ENCODE measurements at places on chromosomes 2 and 18.

DNA sequence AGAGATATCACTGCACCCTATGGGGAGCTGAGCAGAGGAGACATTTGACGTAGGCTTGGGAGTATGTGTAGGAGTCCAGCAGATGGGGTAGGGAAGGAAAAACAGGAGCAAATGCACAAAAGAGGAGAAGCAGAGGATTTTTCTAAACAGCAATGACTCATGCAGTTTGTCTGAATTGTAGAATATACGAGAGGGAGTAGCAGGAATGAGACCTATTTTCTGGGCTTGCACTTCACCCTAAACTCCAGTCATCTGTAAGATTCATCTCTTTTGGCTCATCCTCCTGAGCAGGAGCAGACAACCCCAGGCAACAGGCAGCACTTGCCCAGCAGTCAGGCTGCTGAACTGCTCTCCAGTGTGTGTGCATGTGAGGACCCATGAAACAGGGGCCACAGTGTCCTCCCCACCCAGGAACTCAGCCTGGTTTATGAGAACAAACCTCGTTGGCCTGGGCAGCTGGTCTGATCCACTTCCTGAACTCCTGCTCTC lies 100.2 kb upstream of the CDC42EP3 start:
- no peak for DNase-seq

GRCh38 chr2:191078165-191078867 lies 64.3 kb upstream of the STAT1 start:
- DNase-seq = no peak

GRCh38 chr2:167420211-167420610 lies 531.9 kb downstream of the XIRP2 start:
- no peak for DNase-seq

GRCh38 chr2:197453914-197454398 lies 604 bp downstream of the COQ10B start:
- DNase-seq = no peak

DNA sequence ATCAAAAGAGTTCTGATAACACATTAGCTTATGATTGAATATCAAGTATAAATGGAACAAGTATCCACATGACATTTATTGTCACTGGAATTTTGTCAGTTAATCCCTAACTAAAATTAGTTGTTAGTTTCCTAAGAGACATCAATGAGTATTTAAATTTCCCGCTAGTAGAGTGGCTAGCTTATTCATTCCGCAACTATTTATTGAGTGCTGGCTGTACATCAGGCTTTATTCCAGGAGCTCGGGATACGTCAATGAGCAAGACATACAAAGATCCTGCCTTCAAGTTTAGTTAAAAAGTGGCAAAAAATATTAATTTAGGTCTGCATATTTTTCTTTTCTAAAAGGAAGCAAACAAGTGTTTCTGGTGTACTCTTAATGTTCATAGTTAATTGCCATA lies 59.3 kb downstream of the PRKRA start:
- no peak for DNase-seq

DNA sequence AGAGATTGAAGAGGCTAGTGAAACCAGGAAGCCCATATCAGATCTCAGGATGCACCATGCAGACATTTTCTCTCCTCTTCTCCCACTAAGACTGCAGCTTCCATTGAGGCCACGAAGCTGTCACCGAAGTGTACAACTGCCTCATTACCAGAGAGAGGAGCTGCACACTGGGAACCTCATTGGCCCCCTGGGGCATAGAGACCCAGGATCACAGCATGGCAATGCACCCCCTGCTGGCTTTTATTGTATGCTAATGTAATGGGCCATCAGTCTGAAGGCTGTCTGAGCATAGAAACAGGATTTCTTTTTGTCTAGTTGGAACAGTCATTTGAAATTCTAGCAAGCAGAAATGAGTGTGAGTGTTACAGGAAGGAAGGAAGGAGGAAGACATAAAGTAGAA lies 861.6 kb upstream of the CELF4 start:
- DNase-seq = peak; percentile 30

- no peak for DNase-seq
These were observed 22.9 kb upstream of the CYTIP start for GRCh38 chr2:157466764-157467163.

DNA sequence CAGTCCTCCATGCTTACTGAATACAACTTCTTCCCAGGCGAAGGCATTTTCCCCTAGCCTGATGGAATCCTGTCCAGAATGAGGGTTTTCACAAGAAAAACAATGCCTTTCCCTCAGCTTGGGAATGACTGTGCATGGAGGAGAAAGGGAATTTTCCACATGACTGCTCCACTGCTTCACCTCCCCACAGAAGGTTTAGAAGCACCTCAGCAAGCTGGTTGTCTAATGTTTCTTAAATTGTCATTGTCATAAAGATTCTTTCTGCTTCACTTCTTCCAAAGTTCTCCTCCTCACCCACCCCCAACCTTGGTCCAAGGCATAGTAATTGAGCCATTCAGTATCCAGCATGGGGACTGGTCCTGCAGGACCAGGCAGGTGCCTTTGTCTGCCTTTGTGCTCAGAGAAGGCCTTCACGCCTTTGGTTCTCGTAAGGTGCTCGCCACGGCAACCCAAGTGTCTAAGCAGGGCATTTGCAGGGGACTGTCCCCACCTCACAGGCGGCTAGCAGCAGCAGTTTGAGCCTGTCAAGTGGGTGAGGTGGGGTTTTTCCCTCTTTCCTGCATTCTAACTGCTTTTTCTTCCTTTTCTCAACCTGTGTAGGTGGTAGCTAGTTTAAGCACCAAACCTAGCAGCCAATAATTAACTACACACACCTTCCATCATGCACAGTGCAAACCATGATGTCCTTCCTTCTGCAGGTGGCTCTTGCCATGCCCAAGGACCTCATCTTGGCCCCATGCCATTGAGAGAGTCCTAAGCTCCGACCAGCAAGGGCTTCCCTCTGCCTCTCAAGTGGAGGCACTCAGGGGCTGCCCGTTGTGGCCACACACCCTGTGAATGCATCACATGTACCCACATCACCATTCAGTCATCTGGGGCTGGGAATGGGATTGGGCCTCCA lies 65.7 kb upstream of the BCL2L11 start:
- no peak for DNase-seq

DNA sequence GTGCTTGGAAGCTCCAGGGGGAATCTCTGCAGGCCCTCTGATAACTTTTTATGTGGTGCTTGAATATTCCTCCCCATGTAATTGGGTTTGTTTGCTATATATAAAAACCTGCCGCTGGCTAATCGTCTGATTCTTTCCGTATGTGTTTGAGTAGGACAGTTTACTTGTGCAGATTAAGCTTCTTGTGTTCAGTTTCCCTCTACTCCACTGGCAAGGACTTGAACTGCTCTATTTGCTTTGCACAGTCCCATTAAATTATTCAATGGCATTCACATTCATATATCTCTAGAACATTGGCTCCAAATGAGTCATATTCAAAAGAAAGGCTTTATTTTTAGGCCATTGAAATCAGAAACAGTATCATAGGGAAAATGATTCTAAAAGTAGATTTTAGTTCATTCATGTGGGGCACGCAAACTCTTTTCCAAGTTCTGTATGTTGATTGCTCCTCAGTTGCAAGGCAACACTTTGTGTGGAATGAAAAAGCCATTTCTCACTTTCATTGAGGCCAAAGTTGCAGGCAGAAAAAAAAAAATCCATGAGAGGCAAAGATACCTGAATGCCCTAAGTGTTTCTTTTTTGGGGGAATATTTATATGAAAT lies 1682.3 kb upstream of the PIK3C3 start:
- DNase-seq = no peak

DNA sequence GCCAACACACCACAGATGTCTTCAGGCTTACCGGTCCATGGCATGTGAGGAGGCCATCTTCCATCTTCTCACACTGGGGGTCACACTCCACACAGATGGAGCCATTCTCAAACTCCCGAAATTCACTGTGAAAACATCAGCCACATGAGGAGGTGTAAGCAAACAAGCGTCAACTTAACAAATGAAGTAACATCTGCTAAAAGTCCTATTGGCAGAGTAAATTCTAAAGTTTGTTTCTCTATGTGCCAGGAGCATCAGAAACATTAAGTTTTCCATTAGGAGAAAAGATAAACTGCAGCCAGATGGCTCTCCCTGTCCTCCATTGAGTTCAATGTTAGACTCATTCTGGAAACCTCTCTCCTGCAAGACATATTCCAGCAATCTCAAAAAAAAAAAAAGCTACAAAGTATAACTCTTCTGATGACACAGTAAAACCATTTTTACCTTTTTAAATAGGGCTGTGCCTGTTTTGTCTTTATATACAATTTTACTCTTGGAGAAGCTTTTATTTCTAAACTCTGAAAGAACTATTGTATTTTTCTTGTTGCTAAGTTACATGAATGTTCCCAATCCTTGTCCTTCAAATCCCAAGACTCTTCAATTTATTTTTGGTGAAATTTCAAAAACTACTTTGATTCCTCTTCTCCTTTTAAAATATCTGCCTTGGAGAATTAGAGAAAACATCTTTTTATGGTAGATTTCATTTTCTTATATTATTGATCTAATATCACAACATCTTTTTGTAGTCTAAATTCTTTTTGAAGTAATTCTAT lies 865.3 kb downstream of the ERBB4 start:
- DNase-seq = no peak

DNA sequence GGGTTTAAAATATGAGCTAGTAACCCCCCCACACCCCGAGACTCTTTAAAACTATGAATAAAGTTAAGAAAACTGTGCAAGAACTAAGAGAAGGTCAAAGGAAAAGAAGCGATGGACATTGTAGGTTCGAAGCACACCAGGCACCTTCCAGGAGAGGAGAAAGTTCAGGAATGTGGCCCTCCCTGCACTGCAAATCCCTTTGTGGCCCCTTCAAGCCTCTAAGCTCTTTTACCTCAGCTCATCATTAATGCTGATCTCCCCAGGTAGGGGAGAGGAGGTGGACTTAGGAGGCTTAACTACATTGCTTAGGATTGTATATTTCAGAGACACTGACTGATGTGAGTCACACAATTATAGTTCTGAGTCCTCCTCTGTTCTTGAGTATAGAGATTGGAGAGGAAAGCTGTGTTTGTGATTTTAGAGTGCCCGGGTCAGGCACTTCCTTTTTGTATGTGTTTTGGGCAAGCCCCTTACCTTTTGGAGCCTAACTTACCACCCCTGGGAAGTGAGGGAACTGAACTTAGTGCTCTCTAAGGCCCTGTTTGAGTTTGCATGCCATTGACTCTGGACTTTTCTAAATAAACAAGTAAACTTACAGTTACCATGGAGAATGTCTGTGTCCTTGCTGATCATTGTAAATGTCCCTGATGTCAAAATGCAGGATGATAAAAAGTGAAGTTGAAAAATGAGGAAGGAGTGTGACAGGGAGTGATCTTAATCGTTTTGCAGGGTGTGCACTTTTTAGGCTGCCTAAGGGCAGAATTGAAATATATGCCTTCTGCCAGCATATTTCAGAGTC lies 140.8 kb upstream of the ZEB2 start:
- DNase-seq = no peak

GRCh38 chr2:219300022-219300421 lies 9.2 kb downstream of the PTPRN start:
- DNase-seq = no peak

- DNase-seq = peak; percentile 71
These were observed 47.2 kb downstream of the RAD51AP2 start for GRCh38 chr2:17470855-17471641.

- peak; percentile 56 for DNase-seq
These were observed 52.2 kb downstream of the NCOA1 start for GRCh38 chr2:24543252-24543651.

- DNase-seq = no peak
These were observed 31.1 kb downstream of the TOGARAM2 start for GRCh38 chr2:29012211-29012681.

DNA sequence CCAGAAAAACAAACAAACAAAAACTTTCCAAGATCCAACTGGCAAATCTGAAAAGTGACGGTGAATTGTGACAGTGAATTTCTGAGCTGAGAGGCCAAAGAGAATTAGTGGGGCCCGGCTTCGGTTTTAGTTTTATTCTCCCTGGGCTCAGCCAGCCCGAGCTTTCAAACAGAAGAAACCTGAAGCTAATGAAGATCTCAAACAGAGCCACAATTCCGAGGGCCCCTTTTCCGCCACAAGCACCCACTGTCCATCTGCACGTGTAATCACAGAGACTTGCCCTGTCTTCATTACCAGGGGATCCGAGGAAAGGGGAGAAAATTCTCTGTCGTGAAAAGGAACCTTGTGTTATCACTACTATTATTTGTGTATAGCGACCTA lies 4.2 kb upstream of the ONECUT2 start:
- no peak for DNase-seq

GRCh38 chr18:73986711-73987110 lies 160.9 kb downstream of the FBXO15 start:
- no peak for DNase-seq

DNA sequence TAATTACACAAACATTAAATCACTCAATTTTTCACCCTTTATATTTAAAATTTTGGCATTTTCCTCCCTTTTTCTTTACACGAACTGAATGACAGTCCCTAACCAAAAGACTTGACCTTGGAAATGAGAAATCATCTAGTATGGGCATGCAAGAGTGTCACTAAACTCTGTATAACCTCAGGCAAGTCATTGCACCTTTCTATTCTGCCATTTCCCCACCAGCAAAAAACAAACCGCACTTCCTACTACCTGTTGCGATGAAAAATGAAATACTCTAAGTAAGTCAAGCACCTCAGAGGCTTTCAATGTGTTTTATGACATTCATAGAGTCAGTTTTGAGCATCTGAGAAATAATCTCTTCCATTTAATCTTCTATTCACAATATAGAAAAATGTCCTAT lies 44.1 kb downstream of the ANKRD44 start:
- DNase-seq = no peak

DNA sequence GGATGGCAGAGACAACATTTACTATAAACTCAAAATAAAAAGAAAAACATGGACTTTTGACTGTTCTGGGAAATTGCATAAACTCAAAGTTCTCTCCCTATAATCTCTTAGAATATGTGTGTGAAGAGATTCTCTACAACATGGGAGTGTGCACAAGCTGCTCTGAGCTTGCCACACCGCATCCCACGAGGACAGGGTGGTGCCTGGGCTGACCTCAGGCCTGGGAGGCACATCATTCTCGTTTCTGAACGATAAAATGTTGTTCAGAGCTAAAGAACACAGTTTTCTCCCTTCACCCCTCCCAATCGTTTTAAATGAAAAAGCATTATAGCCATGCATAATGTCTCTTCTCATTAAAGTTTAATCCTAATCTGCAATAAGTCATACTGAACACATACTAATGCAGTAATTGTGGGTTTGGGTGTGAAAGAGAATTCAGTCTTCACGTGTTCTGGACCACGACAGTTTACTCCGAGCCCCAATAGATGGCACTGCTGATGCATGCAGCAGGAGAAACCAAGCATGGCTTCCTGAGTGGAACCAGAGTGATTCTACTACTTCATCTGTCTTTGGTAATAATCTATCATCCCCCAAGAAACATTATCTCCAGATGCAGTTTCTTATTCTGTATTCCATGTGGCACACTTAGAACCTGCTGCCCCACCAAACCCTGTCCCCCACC lies 46.9 kb upstream of the LAMA1 start:
- peak; percentile 16 for DNase-seq

- DNase-seq = no peak
These were observed 246.3 kb upstream of the RASGRP3 start for GRCh38 chr2:33230195-33230594.

DNA sequence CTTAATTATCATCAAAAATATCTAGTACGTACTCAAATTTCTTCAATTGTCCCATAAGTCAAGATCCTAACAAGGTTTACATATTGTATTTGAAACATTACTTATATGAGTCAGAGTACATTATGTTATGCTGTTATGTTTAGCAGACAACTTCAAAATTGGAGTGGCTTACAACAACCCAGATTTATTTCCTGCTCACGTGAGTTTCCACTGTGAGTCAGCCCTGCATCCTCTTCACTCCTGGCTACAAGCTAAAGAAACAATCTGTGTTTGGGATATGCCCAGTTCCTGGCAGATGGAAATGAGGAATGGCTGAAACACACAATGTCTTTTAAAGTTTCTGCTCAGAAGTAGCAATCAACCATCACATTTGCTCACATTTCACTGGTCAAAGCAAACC lies 31.5 kb upstream of the TANC1 start:
- DNase-seq = no peak

Measured in NAMALWA (cell line).